ENCODE measurements at places on chromosomes 4 and X.

DNA sequence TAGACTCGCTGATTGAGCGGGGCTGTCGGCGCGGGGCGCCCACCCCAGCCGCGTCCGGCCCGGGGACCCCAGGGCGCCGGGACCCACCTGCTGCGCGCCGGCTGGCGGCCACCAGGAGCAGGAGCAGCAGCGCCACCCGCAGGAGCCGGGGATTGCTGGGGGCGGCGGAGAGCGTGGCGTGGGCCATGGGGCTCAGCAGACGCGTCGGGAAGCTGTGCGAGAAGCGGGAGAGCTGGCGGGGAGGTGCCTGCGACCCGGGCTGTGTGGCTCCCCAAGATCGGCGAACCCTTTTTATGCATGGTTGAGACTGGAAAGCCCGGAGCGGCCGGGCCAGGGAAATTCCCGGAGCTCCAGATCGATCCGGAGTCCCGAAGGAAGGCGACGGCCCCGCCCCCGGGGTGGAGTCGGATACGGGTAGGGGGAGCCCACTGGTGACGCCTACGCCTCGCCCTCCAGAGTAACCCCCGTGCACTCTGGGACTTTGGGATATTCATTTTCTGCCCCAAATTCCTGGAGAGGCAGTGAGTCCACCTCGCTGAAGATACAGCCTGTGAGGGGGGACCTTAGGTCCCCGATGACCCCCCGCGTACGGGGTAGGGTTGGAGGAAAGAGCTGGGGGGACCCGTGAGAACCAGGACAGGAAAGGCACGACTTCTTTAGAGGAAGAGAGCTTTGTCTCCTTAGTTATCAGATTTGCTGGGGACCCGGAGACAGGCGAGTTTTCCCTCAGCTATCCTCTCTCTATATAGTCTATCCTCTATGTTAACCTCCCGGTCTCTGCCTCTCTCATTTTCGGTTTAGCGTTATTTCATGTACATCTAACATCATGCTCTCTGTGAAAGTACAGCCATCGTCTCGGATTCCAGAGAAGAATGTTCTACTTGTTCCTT, at the start of gene CXCL3:
Gene CXCL3, minus strand, starts transcription at position 265 of the 890 bp plus-strand sequence. Its CDS starts 78 bp downstream, at position 187.
- peak; percentile 79 for DNase-seq

- peak; percentile 8 for DNase-seq
These were observed 5.9 kb downstream of the ATOH1 start for GRCh38 chr4:93834249-93835066.

- DNase-seq: no peak
These were observed 10.9 kb downstream of the MTMR1 start for GRCh38 chrX:150704030-150704613.

GRCh38 chr4:99504804-99505502, 5.9 kb upstream of the C4orf17 start:
- DNase-seq: peak; percentile 61

DNA sequence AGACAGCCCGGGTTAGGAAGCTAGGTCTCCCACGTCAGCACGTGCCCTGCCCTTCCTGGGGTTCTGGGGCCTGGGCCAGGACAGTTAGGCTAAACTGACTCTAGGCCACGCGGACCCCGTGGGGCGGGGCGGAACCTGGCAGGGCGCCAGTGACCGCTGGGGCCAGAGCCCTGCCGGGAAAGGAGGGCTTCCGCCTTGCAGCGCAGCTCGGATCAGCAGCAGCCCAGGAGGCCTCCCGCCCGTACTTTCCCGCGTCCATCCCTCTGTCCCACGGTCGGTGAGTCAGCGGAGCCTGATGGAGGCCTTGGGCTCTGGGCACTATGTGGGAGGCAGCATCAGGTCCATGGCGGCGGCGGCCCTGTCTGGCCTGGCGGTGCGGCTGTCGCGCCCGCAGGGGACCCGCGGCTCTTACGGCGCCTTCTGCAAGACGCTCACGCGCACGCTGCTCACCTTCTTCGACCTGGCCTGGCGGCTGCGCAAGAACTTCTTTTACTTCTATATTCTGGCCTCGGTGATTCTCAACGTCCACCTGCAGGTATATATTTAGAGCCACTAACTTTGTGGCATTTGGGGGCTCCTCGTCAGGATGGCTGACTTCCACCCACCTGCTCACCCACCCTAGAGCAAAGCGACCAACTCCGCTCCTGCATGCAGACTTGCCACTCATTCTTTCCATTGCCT, at the start of gene SMIM10:
Gene SMIM10, plus strand, starts transcription at position 191 of the 681 bp plus-strand sequence. Its CDS starts 105 bp downstream, at position 296.
- peak; percentile 88 for DNase-seq

DNA sequence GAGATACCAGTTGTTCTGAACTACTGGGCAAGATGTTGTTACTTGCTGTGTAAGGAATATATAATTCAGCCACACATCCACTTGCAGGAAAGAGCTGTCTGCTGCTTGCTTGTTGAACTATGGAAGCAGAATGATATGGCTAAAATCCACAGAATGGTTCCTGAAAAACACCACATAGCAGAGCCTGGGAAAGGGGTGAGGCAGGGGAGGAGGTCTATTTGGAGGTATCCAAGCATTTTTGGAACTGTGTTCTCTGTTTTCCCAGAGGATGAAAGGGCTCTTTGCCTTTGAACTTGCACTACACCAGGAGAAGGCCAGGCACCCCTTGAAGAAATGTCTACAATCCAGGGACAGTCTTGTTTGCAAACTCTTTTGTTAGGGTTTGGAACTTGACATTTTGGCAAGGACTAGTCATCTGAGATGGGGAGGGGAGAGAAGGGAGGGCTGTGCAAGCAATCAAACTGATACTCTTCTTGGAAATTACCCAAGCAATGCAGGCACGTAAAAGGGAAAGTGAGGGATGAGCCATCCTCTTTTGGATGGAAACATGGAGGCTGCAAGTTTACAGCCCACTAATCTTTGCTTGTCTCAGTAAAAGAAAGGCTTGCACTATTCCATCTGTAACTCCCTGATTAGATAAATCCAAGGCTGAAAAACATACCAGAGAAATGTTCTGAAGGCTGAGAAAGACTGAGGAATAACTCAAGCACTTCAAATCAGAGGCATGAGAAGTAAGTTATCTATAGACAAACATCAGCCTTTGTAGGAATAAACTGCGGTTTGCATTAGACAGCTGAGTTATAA, 141.0 kb downstream of the TSPAN5 start:
- DNase-seq: no peak

- no peak for DNase-seq
These were observed 53.9 kb downstream of the FAT4 start for GRCh38 chr4:125368671-125369081.

DNA sequence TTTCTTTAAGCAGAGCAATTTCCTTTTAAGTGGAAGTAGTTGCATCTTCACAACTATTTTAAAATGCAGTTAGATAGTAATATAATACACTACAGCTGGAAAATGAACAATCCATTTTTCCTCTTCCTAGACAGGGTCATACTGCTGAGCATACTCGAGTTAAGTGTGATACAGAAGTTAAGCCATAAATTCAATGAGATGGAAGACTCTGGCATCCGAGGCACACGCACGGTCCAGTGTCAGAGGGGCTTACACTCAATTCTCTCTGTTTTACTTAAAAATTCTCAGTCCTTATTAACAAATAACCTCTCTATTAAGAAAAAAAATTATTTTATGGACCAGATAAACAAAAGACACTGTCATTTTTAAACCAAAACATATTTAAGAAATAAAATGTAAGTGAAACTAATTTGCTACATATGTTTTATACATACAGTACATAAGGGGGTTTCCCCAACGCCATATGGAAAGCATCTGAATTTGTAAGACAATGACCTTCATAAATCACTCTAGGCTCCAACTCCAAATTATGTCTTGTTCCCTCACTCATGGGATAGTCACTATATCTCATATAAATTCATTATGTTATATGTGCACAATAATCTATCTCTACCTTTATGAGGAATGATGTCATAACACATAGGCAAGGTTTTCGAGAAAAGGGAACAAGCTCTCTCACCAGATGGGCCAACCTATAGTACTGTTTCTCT, 315.3 kb downstream of the PAPSS1 start:
- no peak for DNase-seq

DNA sequence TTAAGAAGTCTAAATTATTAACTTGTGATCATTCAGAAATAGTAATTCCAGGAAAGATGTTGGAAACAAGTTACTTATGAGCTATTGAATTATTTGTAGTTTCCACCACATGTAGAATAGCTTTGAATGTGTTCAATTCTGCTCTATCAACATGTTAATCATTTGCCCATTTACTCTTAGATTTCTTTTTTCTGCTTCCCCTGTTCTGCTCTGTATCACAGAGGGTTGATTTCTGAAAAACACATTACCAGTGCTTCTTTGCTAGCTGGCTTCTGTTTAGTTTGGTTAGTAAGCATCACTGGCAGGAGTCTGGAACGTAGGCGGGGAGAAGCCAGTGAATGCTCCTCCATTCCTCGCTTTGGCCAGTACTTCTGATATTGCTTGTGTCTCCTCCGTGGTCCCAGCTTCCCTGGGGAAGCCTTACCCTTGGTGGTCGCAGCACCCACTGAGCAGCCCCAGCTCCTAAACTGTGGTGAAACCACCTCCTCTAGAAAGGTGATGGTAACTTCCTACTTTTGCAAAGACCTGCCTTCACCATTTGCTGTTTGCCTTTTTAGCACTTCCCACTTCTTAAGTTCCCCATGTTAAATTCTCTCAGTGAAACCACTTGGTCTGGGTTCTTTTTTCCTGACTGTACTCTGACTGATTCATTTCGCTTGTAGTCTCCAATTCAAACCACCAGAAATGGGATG, 40.3 kb upstream of the GALNT7 start:
- peak; percentile 19 for DNase-seq

DNA sequence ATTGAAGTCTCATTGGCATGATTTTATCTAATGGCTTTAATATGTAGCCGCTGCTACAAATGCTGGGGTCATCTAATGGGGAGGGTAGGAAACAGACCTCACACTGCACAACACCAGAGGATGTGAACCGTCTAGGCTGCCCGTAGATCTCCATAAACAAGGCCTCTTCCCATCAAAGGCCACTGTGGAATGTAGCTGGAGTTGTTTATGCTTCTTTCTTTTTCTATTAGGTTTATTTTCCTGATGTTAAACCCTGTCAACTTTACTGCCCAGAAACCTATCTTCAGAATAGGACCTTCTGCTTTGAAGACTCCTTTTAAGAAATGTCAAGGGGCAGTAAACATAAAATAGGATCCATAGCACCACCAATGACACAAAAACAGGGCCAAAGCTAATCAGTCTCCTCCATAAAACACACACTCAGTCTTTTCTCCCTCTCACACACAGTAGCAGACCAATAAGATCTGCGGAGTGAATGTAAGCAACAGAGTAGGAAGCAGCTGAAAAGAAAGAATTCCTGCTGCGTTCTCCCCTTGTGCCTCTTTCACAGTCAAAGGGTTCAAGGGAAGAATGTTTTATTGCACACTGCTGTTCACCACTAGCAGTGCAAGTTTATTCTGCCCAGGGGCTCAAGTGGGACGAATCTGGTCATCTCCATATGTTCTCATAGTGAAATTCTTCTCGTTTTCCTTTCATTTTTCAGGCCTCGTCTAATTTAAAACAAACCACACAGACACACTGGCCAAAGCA, 72.2 kb downstream of the MAML3 start:
- DNase-seq: no peak

DNA sequence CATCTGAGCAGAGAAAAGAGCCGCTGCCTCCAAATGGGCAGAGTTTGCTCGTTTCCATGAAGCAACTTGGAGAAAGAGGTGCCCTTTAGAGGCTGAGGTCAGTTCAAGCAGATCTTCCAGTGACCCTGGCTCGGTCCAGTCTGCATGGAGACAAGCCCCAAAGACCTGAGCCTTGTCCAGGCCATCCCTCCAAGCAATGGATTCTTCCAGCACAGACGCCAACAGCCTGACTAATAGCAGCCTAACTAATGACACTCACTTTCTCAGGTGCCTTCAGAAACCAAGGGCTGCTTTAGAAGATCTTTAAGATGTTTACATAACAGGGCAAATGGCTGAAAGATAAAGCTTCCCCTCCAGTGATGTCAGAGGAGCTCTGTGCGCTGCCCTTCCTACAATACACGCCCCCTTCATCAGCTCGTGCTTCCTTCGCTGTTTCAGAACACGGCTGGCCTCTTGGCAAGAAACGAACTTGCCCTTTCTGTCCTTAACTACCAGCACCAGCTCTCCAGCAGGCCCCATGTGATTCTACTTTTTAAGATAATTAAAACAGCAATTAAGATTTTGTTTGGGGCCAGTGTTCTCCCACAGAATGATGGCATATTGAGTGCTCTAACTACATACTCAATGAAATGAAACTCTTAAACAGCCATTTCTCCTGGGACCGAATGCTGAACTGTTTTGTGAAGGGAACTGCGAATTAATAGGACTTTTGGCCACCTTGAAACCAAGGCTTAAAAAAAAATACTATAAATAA, 119.0 kb downstream of the GPR143 start:
- no peak for DNase-seq

DNA sequence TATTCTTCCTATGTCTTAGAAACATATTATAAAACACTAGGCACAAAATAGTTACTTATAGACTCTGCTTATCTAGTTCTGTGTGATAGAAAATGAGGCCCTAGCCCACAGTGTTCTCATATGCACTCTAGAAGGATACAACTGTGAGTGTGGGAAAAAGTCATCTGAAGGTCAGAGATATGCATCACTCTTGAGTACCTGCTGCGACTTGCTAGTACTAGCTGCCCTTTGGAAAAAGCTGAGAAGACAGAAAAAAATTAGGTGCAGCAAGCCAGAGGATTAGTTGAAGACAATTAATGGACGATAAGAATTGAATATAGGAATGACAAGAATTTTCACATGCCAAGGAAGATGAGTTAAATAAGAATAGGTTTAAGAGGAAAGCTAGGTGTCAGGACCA, 61.3 kb downstream of the MTHFD2L start:
- no peak for DNase-seq

Data from hematopoietic multipotent progenitor cell treated with erythropoietin and hydrocortisone succinate and interleukin-3 and kit ligand, for 4 days (in vitro differentiated cells).